ENCODE measurements at places on chromosomes 3 and 15.

DNA sequence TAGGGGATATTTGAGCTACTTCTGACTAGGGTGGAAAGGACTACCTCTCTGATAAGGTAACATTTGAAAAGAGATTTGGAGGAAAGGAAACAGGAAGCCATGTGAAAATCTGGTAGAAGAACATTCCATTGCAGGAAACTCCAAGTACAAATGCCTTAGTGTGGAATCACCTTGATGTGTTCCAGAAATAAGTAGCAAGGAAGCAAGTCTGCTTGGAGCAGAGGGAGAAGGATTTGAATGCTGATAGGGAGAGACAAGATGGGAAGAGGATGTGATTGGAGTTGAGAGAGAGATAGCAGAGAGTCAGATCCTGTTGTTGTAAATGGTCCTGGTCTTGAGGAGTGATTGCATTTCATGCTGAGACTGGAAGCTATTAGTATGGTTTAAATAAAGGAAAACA, 335.1 kb upstream of the DCBLD2 start:
- no peak for DNase-seq

- no peak for DNase-seq
These were observed 36.8 kb upstream of the RFTN1 start for GRCh38 chr3:16550305-16550675.

DNA sequence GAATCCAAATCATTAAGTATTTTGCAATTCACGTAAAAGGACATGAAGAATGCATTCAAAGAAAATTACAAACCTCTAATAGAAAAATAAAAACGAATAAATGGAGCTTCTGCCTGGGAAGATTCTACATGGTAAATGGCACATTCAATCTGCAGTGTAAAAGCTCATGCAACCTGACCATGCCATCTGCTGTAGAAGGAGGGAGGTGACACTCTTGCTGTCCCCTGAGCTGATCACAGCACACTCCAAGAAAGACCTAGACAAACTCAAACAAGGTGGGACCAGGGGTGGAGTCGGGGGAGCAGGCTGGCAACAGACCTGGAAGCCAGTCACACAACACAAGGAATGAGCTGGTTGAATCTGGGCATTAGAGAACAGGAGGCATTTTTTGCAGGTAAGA, 101.8 kb downstream of the BDH1 start:
- no peak for DNase-seq

DNA sequence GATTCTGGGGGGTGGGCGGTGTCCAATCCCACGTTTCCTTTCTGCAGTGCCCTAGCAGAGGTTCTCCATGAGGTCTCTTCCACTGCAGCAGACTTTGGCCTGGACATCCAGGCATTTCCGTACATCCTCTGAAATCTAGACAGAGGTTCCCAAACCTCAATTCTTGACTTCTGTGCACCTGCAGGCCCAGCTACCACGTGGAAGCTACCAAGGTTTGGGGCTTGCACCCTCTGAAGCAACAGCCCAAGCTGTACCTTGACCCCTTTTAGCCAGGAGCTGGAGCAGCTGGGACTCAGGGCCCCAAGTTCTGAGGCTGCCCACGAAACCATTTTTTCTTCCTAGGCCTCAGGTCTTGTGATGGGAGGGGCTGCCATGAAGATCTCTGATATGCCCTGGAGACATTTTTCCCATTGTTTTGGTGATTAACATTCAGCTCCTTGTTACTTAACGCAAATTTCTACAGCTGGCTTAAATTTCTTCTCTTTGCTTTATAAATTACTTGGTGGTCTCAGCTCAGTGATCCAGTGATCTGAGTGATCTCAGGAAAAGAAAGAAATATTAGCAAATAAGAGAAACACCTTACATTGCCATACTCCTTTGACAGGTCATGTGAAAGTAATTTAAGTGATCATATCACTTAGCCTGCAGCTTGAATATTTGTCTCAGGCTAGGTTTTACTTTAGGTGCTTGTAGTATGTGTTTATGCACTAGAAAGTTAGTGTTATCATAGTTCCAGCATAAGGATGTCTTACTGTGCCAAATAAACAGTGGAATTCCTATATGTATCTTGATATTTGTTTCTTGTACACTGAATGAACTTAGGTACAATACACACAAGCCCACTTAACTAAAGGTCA, 3.0 kb downstream of the SNAP23 start:
- no peak for DNase-seq

GRCh38 chr15:92629975-92630626, 25.5 kb downstream of the FAM174B start:
- DNase-seq, result no peak

GRCh38 chr3:113719758-113720157, 23.3 kb upstream of the USF3 start:
- no peak for DNase-seq

GRCh38 chr3:10234526-10235230, 13.6 kb upstream of the TATDN2 start:
- no peak for DNase-seq

DNA sequence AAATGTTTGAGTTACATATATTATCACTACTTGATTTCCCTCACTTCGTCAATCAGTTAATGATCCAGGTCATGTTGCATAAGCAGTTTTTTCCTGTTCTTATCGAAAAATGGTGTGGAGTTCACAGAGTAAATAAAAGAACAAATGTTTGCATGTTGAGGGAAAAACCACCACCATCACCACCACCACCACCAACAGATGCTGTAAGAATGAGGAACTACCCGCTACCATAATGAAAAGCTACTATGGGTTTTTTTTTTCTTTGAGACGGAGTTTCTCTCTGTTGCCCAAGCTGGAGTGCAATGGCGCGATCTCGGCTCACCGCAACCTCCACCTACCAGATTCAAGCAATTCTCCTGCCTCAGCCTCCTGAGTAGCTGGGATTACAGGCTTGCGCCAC, 27.6 kb downstream of the RUBCN start:
- DNase-seq, result no peak

DNA sequence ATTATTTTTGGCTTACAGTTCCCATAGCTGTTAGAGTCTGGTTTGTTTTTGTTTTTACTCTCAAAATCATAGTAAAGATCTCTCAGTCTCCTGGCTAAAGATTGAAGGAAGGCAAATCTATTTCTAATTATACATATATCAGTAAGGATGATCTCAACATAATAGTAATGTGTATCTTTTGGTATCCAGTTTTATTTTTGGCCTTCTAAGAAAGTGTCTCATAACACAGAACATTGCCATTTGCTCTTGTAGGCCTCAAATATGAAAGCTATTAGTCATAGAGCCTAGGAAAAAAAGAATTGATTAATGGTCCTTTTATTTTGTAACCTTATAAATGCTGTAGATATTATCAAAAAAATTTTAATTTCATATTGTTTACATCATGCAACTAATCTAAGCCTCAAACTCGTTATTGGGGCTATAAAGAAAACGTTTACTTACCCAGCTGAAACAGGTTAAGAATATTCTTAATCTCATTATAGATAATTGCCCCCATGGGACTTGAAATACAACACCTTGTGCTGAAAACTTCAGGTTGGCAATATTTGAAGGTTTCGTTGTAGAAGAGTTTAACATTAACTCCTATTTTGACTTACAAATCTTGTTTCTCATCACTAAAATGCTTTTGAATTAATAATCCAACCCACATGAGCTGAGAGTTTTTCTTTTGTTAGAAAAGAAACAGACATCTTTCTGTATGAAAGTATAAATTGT, 16.7 kb downstream of the FBXO45 start:
- DNase-seq, result no peak

GRCh38 chr3:18149386-18149785, 275.8 kb downstream of the SATB1 start:
- no peak for DNase-seq

GRCh38 chr3:146390957-146391356, 78.4 kb downstream of the PLSCR2 start:
- no peak for DNase-seq

DNA sequence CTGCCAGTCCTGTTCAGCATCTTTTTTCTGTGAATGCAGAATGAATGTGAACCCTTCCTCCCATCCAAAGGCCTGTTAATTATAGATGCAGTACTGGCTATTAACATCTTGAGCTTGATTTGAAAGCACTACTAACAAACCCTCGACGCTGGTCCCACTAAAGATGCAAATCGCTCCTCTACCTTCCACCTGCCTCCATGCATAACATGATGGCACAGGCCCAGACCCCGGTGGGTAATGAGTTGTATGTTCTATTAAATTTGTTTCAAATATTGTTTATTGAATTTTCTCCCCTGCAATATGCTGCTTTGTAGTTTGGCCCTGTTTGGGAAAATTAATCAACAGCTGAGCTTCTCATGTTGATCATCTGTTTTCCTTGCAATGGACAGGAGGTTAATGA, 69.3 kb downstream of the RAB11A start:
- DNase-seq, result no peak

DNA sequence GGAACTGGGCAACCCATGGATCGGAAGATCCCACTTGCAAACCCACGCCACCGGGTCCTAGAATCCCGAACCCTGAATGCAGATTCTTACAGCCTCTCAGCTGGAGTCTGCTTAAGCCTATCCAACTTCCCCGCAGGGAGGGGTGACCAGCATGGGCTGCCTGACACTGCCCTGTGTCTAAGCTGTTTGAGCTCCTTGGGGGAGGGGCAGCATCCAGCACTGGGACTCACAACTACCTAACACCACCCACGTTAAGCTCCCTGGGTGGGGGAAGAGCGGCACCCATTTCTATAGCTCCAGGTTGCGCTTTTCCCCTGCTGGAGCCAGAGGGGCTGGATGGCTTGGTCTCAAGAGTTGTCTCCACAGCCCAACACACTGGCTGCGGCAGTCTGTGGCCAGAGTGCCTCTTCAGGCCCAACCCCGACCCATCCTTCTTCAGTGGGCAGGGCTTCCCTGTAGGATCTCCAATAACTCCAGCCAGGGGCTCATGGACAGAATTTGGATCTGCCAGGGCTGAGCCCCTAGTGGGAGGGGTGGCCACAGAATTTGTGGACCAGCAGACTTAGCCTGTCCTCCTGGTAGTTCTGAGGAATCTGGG, 649.2 kb downstream of the TUSC7 start:
- no peak for DNase-seq

DNA sequence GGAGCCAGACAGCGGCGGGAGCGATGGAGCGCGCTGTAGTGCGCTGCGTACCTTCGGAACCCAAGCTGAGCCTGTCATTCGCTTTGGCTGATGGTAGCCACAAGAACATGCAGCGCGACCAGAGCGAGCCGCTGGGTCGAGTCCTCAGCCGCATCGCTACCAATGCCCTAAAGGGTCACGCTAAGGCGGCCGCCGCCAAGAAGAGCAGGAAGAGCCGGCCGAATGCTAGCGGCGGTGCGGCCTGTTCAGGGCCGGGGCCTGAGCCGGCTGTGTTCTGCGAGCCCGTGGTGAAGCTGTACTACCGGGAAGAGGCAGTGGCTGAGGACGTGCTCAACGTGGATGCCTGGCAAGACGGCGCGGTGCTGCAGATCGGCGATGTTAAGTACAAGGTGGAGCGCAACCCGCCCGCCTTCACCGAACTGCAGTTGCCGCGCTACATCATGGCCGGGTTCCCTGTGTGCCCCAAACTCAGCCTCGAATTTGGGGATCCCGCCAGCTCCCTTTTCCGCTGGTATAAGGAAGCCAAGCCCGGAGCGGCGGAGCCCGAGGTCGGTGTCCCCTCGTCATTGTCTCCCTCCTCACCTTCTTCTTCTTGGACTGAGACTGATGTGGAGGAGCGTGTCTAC, 498 bp downstream of the PDE12 start:
- no peak for DNase-seq

GRCh38 chr3:15797642-15798303, at the start of gene ANKRD28:
ANKRD28 (minus strand) TSS chr3:15797979; CDS start chr3:15796521, 1,458 bp downstream.
- DNase-seq, result no peak

GRCh38 chr3:187777331-187777941, 32.2 kb upstream of the BCL6 start:
- DNase-seq, result no peak

- DNase-seq, result no peak
These were observed 632.3 kb upstream of the NR2F2 start for GRCh38 chr15:95698230-95698629.

GRCh38 chr3:158167737-158168557, 58.1 kb downstream of the RSRC1 start:
- DNase-seq, result no peak

DNA sequence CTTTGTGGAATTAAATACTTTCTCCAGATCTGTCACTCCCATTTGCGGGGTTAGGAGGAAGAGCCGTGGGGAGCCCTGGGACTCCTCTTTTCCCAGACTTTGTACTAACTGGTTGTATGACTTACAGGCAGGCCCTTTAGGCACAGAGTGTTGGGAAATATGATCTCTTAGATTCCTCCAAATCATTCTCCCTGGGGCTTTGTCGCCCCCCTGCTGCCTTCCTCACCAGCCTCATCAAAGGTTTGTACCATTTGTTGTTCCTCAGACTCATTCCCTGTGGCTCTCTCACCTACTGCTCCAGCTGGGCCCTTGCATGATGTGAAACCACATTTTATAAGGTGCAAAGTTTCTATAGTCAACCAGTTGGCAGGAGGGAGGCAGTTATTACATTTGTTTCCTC, 56.4 kb downstream of the CRYGS start:
- DNase-seq, result no peak

- DNase-seq, result no peak
These were observed 29.9 kb upstream of the IQCF6 start for GRCh38 chr3:51808934-51809333.

- DNase-seq, result no peak
These were observed 221.0 kb downstream of the SHQ1 start for GRCh38 chr3:72627271-72627670.

GRCh38 chr3:127462111-127462655, 128.3 kb downstream of the TPRA1 start:
- no peak for DNase-seq

- no peak for DNase-seq
These were observed 40.9 kb downstream of the FBXL2 start for GRCh38 chr3:33317963-33318709.

DNA sequence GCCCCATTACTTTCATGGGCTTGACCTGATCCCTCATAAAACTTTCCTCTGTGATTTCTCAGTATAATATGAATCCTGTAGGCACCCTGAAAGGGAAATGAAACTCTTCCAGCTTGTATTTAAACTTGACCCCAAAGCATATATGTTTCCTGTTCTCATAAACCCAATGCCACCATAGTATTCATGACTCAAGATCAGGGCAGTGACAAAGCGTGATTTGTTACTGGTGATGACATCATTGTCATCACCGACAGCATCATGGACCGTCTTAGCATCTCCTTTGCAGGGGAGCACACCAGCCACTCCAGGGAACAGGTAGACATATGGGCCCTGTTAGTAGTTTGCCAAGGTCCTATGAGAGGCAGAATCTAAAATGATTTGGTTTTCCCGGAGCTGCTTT, 741.2 kb downstream of the NR2F2 start:
- DNase-seq, result no peak

DNA sequence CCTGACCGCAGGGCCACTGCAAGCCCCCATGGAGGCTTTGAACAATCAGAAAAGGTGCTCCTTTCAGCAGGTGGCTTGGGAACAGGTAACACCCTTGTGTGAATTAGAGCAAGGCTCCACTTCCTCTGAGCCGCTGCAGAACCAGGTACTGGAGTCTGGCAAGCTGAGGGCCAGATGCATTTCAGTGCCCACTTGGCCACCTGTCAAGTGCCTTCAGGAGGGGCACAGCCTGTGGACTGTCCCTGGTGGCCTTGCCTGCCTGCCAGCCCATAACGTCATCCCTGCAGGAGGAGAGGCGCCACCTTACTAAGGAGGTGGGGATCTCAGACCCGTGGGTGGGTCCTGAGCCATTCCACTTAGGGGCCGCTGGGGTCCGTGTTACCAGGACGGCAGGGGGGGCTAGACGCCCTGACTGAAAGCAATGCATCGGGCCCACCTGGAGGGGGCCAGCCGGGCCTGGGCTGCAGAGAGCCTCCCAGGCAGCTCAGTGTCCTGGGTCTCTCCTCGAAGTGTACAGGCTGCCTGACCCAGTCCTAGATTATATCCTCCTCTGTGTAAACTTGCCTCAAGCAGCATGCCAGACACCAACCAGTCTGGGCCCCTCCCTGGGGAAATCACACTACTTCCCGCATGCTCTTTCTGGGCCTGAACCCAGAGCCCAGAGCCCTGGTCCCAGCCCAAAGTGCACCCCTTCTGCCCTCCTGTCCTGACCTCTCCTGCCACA, 16.1 kb downstream of the SPTBN5 start:
- DNase-seq, result no peak
